ENCODE measurements at places on chromosomes 11 and 22. TPM values are rescaled to one million over a fixed set of nuclear protein-coding genes. Genes with fewer than 3 reads are reported as not detected.

MUC2 gene
- total RNA-seq = 0.26 TPM

ANKRD13D gene
- total RNA-seq = 63.9 TPM

IL18 gene
- 53.6 TPM for total RNA-seq

C11orf16 gene
- total RNA-seq = not detected

WNT7B gene
- 42.0 TPM for total RNA-seq

OR8D1 gene
- total RNA-seq = not detected

TMEM86A gene
- 1.6 TPM for total RNA-seq

SERPING1 gene
- not detected for total RNA-seq

MRPL16 gene
- 111 TPM for total RNA-seq

GNAZ gene
- 14.4 TPM for total RNA-seq

RIBC2 gene
- 2.7 TPM for total RNA-seq

DNA sequence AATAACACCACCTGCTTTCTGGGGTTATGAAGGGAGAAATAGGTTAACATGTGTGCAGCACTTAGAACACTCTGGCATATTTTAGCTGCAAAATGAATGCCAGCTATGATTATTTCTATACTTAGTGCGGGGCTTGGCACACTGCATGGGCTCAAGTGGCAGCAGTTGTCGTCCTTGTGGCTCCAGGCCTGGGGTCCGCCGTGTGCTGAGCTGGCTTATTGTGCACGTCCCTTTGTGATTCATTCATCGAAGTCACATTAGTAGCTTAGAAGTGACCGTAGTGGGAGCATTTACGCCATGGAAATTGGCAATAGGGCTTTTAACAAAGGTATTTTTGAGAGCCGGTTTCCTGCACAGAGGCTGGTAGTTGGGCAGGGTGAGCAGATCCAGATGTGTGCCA lies 4.2 kb downstream of the RASD2 start:
- H3K36me3 ChIP-seq = no peaks in the 10 kb centered on the region
- no peaks in the 10 kb centered on the region for H3K4me1 ChIP-seq
- no peak overlapping the region for H3K27ac ChIP-seq
- DNase-seq = no peak
- H3K4me3 ChIP-seq = no peak overlapping the region
- no peaks in the 10 kb centered on the region for H3K27me3 ChIP-seq

DNA sequence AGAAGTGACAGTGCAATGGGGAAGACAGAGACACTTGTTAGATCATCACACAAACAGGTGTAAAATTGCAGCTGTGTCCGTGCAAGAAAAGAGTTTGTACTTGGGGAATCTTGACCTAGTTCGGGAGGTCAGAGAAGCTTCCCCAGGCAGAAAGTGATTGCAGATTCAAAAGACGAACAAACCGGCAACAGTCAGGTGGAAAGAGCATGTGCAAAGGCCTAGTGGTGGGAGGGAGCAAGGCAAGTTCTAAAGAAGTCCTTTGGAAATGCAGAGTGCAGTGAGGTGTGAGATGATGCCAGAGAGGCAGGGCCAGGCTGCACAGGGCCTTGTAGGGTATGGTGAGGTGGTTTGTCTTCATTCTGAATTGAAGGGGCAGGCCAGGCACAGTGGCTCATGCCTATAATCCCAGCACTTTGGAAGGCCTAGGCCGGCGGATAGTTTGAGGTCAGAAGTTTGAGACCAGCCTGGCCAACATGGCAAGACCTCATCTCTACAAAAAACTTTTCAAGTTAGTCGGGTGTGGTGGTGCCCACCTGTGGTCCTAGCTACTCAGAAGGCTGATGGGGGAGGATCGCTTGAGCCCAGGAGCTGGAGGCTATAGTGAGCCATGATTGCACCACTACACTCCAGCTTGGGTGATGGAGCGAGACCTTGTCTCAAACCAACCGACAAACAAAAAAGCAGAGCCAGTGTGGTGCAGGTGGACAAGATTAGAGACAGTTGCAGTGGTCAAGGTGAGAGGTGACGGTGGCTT lies 1.9 kb upstream of the ESS2 start:
- no peak for DNase-seq
- peaks cover 7% of the 10 kb centered on the region for H3K27me3 ChIP-seq
- H3K4me3 ChIP-seq = no peak overlapping the region

DNA sequence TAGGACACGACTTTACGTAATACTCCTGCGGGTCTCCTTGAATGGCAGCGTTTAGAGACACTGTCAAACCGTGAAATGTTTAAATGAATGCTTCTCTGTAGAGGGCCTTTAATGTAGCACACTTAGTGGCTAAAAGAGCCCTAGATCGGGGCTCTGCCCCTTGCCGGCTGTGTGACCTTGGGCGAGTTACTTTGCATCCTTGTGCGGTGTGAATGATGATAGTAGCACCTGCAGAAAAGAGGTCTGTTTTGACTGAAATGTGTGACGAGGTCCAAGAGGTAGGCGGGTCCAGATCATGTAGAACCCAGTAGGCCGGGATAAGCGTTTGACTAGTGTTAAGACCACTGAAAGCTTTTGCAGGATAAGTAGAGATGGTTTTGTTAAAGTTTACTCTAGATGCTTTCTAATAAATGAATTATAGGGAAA lies 866 bp downstream of the MED17 start:
- H3K4me1 ChIP-seq = peaks cover 23% of the 10 kb centered on the region
- H3K27me3 ChIP-seq = no peaks in the 10 kb centered on the region
- DNase-seq = no peak
- H3K27ac ChIP-seq = peak overlapping the region; percentile 74
- peak overlapping the region; percentile 92 for H3K4me3 ChIP-seq

DNA sequence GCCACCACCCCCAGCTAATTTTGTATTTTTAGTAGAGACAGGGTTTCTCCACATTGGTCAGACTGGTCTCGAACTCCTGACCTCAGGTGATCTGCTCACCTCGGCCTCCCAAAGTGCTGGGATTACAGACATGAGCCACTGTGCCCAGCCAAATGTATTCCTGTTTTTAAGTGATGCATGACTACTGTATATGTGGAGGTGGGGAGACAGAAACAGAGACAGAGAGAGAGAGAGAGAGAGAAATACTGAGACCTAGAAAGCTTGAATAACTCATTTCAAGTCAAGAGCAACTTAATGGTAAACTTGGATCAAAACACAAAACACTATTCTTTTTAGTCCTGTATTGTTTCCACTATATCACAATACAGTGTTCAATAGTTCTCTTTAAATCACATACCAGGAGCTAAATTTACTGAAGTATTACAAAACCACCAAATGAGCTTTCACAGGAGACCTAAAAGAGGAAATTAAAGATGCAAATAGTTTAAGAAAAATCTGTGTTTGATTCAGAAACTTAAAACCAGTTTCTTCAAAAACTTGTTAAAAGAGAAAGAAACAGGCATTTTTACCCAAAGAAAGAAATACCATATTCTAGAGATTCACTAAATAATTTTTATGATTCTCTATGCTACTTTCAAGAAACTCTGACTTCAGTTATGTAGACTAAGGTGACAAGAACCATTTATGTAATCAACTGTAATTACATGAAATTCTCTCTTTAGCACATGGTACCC lies 188.7 kb downstream of the ETS1 start:
- peaks cover 11% of the 10 kb centered on the region for H3K4me1 ChIP-seq
- no peak overlapping the region for H3K27ac ChIP-seq
- no peaks in the 10 kb centered on the region for H3K27me3 ChIP-seq
- DNase-seq = no peak
- H3K36me3 ChIP-seq = no peaks in the 10 kb centered on the region
- no peak overlapping the region for H3K4me3 ChIP-seq

DNA sequence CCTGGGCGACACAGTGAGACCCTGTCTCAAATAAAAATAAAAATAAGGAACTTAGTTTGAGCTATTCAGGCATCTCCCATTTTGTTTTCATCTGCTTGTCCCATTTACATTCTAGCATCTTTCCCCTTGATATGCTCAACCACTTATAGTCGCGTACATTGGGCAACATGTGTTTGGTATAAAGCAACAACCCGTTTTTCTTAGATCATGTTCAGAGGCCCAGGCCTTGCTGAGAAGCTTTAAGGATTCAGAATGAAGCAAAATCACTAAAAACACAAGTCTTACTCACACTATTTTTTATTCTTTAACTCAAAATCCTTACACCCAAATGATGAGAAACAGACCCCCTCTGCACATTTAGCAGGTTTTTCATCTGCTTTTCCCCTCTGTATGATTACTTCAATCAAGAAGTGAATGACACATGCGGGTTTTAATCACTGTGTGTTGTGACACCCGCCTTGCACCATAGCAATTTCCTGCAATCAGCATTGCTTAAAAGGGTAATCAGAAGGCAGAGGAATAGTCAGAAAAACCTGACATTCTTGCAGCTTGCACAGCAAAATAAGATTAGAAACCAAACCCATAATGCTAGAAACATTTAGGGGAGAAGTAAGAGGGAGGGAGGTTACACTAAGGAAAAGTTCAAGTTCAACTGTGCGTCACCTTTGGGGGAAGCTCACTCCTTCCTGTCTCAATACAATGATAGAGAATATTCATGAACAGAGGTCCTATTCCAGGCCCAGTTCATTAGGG lies 25.9 kb downstream of the ALG9 start:
- H3K27ac ChIP-seq = peak overlapping the region; percentile 85
- H3K4me1 ChIP-seq = peaks cover 37% of the 10 kb centered on the region
- H3K36me3 ChIP-seq = peaks cover 21% of the 10 kb centered on the region
- peak; percentile 58 for DNase-seq
- peak overlapping the region; percentile 20 for H3K4me3 ChIP-seq

- DNase-seq = no peak
- H3K4me3 ChIP-seq = peak overlapping the region; percentile 59
- no peak overlapping the region for H3K27ac ChIP-seq
Observed at GRCh38 chr11:35419830-35420333, 524 bp upstream of the SLC1A2 start.

GRCh38 chr22:36378080-36378868 lies 9.5 kb downstream of the MYH9 start:
- H3K4me1 ChIP-seq = peaks cover 41% of the 10 kb centered on the region
- no peak overlapping the region for H3K27ac ChIP-seq
- no peak for DNase-seq
- peaks cover 15% of the 10 kb centered on the region for H3K36me3 ChIP-seq

- H3K27me3 ChIP-seq = no peaks in the 10 kb centered on the region
- no peak overlapping the region for H3K4me3 ChIP-seq
- peaks cover 9% of the 10 kb centered on the region for H3K36me3 ChIP-seq
- no peak overlapping the region for H3K27ac ChIP-seq
- no peak for DNase-seq
- no peaks in the 10 kb centered on the region for H3K4me1 ChIP-seq
Observed at GRCh38 chr22:41245917-41246499, 5.3 kb upstream of the CHADL start.

GRCh38 chr11:2442589-2442988 lies 1.7 kb downstream of the TRPM5 start:
- no peak for DNase-seq
- no peak overlapping the region for H3K4me3 ChIP-seq

DNA sequence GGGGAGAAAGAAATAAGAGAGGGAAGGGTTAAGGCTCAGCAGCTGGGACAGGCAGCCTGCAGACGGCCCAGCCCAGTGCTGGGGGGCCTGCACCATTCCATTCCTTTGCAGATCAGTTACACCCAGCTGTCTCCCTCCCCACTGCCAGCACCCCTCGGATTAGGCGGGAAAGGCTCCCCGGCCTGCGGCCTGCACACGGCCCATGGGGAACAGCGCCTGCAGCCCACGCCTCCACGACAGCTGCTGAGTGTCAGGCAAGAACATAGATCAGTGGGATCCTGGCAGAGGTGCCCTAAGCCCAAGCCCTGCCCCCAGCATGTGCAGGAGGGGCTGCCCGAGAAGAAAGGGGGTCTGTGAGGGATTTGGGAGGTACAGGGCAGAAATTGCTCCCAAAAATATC lies 65.8 kb upstream of the MYOD1 start:
- no peak overlapping the region for H3K4me3 ChIP-seq
- H3K27ac ChIP-seq = no peak overlapping the region
- H3K27me3 ChIP-seq = peaks cover 7% of the 10 kb centered on the region
- no peaks in the 10 kb centered on the region for H3K36me3 ChIP-seq

DNA sequence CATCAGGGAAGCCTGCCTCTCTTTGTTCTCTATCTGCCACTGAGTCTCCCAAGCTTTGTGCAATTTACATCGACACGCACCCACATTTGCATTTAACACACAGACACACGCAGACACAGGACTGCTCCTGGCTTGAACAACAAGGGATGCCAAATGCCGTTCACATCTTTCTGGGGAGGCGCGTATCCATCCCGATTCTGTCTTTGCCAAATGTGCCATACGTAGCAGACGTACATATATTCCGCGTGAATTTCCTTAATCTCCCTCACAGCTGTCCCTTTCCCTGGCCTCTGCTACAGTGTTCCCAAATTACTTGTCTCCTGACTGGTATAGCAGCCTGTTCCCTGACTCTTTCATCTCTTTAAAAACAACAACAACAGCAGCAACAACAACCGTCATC lies 409.5 kb downstream of the MIAT start:
- no peaks in the 10 kb centered on the region for H3K4me1 ChIP-seq
- no peaks in the 10 kb centered on the region for H3K36me3 ChIP-seq
- H3K27ac ChIP-seq = no peak overlapping the region
- H3K4me3 ChIP-seq = no peak overlapping the region

DNA sequence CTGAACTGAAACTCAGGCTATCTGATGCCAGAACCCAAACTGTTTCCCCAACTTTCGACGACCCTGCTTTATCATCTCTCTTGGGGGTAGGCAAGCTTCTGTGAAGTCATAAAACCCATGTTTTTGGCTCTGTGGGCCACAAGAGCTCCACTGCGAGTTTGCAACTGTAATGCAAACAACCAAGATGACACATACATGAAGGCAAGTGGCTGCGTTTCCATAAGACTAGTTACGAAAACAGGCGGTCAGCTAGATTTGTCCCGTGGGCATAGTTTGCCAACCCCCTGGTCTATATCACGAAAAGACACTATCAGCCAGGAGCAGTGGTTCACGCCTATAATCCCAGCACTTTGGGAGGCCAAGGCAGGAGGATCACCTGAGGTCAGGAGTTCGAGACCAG lies 37.5 kb downstream of the TPST2 start:
- no peaks in the 10 kb centered on the region for H3K4me1 ChIP-seq
- no peak overlapping the region for H3K4me3 ChIP-seq
- DNase-seq = no peak
- no peaks in the 10 kb centered on the region for H3K27me3 ChIP-seq
- H3K27ac ChIP-seq = no peak overlapping the region

GRCh38 chr22:30286813-30287647 lies 2.3 kb downstream of the CASTOR1 start:
- H3K4me1 ChIP-seq = peaks cover 25% of the 10 kb centered on the region
- peak; percentile 66 for DNase-seq
- no peaks in the 10 kb centered on the region for H3K27me3 ChIP-seq
- no peaks in the 10 kb centered on the region for H3K36me3 ChIP-seq

DNA sequence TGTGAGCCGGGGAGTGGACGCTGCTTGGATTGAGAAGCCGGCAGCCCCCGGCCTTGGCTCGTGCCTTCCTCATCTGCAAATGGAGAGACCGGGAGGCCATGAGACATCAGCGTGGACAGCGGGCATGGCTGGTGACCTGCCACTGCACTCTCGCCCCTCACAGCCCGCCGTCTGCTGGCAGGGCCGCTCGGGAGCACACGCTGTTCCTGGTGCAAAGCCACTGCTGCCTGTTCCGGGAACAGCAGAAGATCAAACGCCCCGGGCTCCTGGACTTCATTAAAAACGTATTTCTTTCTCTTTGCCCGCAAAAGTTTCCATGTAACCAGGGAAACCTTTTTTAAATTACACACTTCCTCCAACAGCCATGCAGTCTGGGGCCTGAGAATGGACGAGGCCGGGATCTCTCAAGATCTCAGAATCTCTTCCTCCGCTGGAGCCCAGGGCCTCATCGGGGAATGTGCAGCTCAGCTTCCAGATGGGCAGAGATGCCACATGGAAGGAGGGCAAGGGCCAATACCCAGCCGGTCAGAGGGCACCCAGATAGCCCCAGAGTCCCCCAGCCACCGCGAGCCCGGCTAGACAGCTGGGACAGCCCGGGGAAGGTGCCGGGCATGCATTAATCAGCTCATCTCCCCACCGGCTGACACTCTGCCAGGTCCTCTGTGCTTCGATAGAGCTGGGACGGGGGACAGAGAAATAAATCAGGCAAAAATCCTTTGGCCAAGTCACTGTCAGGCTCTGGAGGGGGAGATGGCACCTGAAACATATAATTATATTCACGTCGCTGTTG lies 62.8 kb upstream of the PRR5 start:
- H3K4me1 ChIP-seq = no peaks in the 10 kb centered on the region
- H3K4me3 ChIP-seq = no peak overlapping the region
- DNase-seq = no peak

Measured in PC-3 (cell line).